Left kidney (tissue), 8 donors: ENCODE measurements at places on chromosomes 11 and 22. TPM values are rescaled to one million over a fixed set of nuclear protein-coding genes. Genes with fewer than 3 reads are reported as not detected.

KDM4D gene
- polyA plus RNA-seq, result 2.2 TPM

CCDC179 gene
- polyA plus RNA-seq, result not detected

UBQLNL gene
- polyA plus RNA-seq, result 1.4 TPM

CABP4 gene
- 1.0 TPM for polyA plus RNA-seq

PGAP2 gene
- 48.7 TPM for polyA plus RNA-seq

DRG1 gene
- 92.1 TPM for polyA plus RNA-seq

OR52I2 gene
- 0.03 TPM for polyA plus RNA-seq

DEFB131B gene
- polyA plus RNA-seq, result 1.4 TPM

WNT7B gene
- polyA plus RNA-seq, result 7.5 TPM

CABP7 gene
- 0.15 TPM for polyA plus RNA-seq

APLNR gene
- polyA plus RNA-seq, result 88.7 TPM

VSIG2 gene
- polyA plus RNA-seq, result 8.5 TPM
